ENCODE measurements at places on chromosomes 5 and 9. TPM values are rescaled to one million over a fixed set of nuclear protein-coding genes. Genes with fewer than 3 reads are reported as not detected.

The ZBTB26 gene
- total RNA-seq, result 1.8 TPM

The GABRA1 gene
- total RNA-seq, result 2.4 TPM

The CKMT2 gene
- not detected for total RNA-seq

DNA sequence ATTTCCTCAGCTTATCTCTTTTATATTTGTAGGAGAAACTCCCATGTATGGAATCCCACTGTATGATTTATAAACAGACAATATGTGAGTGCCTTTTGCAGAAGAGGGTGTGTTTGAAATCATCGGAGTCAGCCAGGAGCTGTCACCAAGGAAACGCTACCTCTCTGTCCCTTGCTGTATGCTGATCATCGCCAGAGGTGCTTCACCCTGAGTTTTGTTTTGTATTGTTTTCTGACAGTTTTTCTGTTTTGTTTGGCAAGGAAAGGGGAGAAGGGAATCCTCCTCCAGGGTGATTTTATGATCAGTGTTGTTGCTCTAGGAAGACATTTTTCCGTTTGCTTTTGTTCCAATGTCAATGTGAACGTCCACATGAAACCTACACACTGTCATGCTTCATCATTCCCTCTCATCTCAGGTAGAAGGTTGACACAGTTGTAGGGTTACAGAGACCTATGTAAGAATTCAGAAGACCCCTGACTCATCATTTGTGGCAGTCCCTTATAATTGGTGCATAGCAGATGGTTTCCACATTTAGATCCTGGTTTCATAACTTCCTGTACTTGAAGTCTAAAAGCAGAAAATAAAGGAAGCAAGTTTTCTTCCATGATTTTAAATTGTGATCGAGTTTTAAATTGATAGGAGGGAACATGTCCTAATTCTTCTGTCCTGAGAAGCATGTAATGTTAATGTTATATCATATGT lies 18.0 kb upstream of the CTSL start:
- DNase-seq, result no peak

DNA sequence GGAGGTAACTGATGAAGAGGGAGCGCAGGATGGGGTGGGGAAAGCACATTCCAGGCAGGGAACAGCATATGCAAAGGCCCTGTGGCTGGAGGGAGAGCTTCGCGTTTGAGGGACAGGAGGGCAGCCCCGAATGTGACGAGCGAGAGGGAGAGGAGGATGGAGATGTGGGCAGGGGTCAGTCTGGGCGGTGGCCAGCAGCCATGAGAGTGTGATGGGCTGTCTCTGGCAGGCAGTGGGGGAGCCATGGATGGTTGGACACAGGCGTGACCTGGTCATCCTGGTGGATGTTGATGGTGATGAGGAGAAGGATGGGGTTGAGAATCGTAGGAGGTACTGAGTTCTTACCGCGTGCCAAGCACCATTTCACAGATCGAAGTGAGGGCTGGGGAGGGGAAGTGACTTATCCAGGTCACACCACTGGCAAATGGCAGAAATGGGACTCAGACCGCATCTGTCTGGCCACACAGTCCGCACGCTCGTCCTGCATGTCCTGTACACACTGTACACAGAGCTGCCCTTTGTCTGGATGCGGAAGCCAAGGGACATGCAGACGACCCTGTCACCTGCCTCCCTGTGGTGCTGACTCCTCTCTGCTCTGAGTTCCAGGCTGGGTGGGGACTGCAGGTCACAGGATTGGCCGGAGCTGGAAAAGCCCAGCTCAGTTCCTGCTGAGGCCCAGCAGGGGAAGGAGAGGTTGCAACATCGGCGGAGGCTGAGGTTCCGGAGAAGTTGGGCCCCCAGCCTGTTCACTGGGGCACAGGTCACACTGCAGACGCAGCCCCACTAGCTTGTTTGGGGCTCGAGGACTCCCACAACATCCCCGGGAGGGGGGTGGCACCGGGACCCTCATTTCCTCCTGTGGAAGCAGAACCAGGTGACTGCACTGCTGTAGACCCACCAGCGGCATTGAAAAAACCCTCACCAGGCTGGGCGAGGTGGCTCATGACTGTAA lies 165.6 kb upstream of the IER5L start:
- DNase-seq, result no peak

DNA sequence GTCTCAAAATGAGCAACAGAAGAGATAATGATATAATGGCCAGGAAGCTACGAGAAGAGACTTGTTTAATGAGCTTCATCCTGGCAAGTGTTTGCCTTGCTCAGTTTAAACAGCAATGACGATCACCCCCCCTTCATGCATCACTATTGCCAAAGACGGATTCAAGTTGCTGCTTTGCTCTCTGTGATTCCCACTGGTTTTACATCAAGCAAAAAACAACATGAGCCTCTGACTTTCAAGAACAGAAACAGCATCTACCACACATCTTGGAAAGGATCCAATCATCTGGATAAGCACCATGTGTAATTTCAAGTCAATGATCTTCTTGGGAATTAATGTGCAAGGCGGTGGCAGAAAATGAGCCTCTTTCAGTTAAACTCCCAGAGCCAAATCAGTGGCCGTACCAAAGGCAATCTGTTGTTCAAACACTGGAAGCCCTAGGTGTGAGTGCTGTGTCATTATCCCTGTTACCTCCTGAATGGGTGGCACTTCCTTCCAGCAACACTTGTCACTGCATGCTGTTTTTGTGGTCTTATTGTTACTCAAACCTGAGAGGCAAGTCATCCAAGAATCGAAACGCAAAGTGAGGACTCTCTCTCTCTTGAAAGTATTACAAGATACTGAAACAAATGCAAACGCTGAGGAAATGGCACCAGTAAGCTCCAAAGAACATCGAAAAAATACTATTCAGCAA lies 72.8 kb downstream of the MED27 start:
- DNase-seq, result no peak

DNA sequence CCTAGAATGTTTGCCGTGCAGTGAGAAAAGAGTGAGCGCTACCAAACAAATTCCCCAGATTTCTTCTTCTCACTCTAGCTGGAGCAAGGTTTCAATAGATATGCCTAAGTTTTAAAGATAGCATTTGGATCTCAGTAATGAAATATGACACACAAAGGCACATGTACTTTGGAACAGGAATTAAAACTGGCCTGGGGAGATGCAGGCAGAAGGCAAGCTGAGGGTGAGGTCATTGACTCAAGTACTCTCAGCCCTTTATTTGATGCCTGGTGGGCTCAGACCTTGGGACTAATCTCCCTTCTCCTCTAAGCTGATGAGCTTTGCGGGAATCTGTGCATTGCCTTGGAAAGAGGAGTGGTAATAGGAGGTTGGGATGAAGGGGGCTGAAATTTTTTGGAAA lies 323.3 kb upstream of the SLC30A5 start:
- DNase-seq, result no peak
